Stimulated activated CD4-positive, alpha-beta T cell treated with anti-CD3 and anti-CD28 coated beads, Interleukin-15, amount 100 ng/mL, for 1 hour (primary cell): ENCODE measurements at places on chromosomes 6 and 20.
A peak's percentile ranks its signal among the peaks of the same experiment; 100 is the strongest.

GRCh38 chr6:57216235-57217101 lies 5.6 kb downstream of the RAB23 start:
- no peak for DNase-seq

- DNase-seq = no peak
These were observed 29.2 kb downstream of the SLC22A23 start for GRCh38 chr6:3427687-3428085.

- no peak for DNase-seq
These were observed 19.7 kb downstream of the ACSS2 start for GRCh38 chr20:34896086-34896621.

DNA sequence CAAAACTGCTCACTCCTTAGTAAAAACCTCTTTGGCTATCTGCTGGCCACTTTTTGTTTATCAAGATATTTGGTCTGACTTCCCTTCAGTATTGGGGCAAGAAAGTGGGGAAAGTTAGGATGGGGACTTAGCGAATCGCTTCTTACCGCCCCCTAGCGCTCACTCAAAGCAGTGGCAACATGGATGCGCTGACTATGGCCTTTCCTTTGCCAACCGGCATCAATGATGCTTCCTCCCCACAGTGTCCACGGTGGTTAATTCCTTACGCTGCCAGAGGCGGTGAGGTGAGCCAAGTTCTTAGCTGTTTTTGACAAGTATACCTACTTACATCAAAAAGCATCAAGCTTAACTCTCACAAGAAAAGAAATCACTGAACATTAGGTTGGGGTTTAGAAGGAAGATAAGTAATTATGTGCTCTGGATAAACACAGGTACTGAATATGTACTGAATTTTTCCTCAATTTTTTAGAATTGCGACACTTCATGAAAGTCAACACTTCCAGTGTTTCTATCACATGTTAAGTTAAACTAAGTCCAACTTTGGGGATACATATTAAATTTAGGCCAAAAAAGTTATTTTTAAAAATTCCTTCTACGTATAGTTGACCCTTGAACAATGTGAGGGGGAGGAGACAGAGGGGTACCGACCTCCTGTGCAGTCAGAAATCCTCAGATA lies 86.7 kb downstream of the GMDS start:
- no peak for DNase-seq

GRCh38 chr20:52270001-52270606 lies 78.5 kb upstream of the ZFP64 start:
- DNase-seq = no peak

DNA sequence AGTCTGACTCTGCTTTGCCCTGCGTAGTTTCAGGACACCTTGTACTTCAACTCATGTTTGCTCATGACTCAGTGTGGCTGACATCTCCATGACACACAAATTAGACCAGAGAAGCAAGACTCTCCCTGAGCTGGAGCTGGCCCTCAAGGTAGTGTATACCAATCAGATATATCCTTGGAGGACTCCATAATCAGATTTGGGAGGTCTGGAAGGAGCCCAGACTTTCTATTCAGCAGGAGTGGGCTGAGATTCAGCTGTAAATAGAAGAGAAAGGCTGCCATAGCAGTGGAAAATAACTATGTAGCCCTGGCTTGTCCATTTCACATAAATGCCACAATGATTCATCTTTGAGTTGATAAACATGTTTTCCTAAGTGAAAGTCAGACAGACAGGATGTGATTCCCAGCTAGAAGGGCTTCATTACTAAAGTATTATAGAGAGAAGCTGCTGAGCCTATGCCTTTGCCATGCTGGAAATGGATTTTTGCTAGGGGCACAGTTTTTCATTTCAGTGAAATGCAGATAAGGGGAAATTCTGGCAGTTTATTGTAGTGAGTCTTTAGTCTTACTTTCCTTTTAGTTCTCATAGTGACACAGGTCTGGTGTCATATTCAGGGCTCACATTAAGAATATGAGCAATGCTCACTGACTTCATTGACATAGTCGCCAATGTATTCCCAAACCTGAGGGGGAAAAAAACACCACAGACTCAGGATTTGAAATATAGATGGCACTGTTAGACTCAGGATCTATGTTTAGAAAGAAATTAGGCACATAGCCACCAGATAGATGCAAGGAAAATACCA lies 95.3 kb downstream of the CLVS2 start:
- no peak for DNase-seq

GRCh38 chr6:89079511-89080234 lies 878 bp upstream of the PNRC1 start:
- DNase-seq = no peak

GRCh38 chr6:33216117-33216649 lies 7.9 kb downstream of the RING1 start:
- DNase-seq = no peak

DNA sequence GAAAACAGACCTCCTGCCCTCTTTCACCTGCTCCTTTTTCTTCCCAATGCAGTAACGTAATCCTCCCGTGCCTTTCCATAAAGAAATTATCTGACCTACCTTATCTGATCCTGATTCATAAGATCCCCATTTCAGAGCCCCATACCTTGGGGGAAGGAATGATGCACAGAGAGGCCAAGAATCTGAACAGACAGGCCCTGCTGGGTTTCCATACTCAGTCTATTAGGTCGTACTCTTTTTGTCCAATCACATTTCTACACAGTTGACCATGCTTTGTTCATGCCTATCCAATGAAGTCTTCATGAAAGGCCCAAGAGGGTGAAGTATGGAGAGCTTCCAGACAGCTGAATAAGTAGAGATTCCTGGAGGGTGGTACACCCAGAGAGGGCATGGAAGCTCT lies 25.3 kb downstream of the SRPK1 start:
- no peak for DNase-seq

DNA sequence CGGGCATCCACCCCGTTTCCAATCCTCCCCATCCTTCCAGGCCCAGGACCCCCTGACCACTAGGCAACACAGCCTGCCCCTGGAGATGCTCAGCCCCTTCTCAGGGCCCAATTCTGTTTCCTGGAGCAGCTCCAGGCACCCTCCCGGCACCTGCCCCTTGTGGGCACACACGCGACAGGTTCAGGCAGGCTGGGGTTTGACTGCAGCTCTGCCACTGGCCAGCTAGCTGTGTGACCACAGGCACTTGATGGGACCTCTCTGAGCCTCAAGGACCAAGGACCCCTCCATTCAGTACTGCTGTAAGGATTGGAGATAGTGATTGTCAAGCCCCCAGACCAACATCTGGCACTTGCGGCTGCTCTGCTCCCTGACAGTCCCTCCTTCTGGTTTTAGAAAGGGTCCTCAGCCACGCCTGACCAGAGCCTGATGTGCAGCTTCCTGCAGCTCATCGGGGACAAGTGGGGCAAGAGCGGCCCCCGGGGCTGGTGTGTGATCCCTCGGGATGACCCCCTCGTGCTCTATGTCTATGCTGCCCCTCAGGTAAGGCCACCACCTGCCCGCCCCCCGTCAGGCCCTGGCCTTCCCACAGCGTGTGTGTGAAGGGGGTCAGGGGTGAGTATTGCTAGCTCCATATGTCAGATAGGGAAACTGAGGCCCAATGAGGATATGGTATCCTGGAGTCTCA lies 21.7 kb downstream of the FGD2 start:
- DNase-seq = no peak

DNA sequence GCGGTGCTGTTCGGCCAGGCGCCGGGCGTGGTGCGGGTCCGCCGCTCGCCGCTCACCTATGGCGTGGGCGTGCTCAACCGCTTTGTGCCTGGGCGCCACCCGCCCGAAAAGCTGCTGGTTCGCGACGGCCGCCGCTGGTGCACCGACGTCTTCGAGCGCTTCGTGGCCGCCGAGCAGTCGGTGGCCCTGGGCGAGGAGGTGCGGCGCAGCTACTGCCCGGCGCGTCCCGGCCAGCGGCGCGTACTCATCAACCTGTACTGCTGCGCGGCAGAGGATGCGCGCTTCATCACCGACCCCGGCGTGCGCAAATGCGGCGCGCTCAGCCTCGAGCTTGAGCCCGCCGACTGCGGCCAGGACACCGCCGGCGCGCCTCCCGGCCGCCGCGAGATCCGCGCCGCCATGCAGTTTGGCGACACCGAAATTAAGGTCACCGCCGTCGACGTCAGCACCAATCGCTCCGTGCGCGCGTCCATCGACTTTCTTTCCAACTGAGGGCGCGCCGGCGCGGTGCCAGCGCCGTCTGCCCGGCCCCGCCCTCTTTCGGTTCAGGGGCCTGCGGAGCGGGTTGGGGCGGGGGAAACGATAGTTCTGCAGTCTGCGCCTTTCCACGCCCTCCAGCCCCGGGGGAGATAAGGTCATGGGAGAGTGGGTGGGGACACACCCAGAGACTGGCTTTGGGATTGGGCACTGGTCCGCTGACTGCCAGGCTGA lies 15.7 kb downstream of the ADISSP start:
- peak; percentile 20 for DNase-seq
